ENCODE measurements at places on chromosomes 5 and 9.
A peak's percentile ranks its signal among the peaks of the same experiment; 100 is the strongest.

DNA sequence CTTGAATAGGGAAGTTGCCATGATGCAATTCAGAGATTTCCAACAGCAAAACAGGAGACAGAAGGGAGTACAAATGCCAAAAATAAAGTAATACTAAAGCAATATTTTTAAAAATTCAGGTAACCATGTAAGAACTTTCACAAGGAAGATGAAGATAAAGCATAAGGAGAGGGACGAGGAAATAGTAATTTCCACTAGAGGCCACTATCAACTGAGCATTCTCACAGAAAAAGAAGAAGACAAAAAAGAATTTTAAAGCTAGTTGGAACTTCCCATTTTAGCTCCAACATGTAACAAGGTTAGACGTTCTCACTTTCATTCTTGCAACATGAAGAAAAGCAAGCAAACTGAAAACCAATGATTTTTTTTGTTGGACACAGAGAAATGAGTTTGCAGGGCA, 779.9 kb upstream of the CDH6 start:
- DNase-seq: no peak

GRCh38 chr5:148785223-148785622, 41.2 kb upstream of the ADRB2 start:
- DNase-seq: no peak

GRCh38 chr5:53971131-53971530, 339.2 kb downstream of the ARL15 start:
- DNase-seq: no peak

DNA sequence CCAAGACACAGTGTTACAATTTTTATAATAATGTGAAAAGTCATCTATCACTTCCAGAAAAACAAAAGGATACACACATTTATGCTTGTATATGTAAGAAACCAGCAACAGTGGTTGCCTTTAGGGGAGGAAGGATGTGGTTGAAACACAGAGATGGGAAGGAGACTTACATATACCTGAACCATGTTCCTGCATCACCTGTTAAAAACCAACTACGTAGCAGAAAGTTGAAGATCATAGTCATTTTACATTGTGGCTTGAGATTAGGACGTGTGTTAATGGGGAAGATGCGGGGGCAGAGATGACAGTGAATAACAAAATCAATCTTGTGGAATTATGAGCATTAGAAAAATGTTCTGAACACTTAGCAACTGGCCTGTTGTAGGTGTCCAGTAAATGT, 307.3 kb downstream of the MLLT3 start:
- no peak for DNase-seq

- no peak for DNase-seq
These were observed 71.4 kb upstream of the FBXW11 start for GRCh38 chr5:172077664-172078425.

DNA sequence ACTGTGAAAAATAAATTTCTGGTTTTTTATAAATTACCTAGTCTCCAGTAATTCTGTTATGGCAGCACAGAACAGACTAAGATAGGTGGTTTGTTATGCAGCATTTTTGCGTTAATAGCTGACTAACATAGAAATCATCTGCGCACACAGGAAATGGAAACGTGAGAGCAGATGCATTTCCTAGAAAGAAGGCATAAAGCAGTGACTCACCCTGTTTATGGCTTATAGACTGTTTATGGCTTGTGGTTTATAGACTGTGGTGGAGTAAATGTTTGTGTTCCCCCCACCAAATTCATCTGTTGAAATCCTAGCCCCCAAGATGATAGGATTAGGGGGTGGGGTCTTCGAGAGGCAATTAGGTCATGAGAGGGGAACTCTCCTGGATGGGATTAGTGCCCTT, 18.3 kb upstream of the OSMR start:
- DNase-seq: no peak

- no peak for DNase-seq
These were observed 40.1 kb upstream of the TARS1 start for GRCh38 chr5:33400675-33401074.

DNA sequence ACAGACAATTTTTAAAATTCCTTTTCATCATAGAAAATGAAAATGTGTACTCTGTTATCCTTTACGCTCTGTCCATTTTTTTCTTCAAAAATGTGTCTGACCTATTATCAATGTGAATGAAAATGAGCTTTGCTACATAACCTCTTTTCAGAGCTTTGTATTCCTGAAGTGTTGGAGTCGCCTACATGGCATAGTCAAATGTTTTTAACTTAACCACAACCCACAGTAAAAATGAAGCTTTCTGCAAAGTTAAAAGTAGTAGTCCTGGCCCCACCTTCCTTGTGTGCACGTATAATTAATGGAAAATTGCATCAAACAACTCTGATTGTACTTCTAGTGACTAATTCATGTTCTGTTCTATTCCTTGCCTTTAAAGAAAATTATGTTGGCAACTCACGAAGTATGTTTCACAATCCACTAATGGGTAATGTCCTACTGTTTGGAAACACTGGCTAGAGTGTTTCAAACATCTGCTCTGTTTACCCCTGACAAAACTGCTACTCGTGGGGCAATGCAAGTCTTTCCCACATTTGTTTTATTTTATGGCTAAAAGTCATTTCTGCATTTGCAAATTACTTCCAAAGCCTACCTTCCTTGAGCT, 18.6 kb upstream of the PSAT1 start:
- DNase-seq: no peak

GRCh38 chr5:167870055-167870454, 421.4 kb upstream of the WWC1 start:
- no peak for DNase-seq

- no peak for DNase-seq
These were observed 15.5 kb upstream of the TARS1 start for GRCh38 chr5:33425314-33425713.

DNA sequence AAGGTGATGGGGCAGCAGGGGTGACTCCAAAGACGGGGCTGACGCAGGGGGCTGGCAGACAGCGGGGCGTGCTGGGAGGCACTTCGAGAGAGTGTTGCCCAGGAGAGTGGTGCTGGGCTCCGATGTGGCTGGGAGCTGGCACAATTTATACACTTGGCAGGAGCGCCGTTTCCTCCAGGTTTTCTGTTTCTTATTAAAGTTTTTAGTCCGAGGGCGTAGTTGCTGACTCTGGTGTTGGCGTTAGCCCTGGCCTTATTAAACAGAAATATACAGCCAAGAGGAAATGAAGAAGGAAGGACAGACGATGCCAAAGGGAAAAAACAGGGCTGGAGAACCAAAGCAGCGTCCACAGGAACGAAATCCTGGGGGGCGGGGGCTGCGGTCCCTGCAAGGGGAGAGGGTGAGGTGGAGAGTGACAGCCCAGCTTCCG, 139.6 kb upstream of the PHYKPL start:
- DNase-seq: no peak

DNA sequence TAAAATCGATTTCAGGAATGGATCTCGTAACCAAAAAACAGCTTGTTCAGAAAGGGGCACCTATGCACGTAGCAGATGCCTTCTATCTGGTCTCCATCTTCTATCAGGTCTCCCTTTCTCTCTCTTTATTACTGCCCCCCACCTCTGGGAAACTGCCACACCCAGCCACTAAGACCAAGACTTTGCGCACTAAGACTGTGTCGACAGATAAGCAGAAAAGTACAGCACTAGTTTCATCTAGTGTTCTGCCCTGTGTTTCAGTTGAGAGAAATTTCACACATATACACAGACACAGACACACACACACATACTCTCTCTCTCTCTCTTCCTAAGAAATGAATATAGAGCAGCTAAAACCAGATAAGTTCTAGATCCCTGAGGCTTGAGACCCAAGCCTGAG, 210.1 kb upstream of the MAP3K1 start:
- DNase-seq: no peak

DNA sequence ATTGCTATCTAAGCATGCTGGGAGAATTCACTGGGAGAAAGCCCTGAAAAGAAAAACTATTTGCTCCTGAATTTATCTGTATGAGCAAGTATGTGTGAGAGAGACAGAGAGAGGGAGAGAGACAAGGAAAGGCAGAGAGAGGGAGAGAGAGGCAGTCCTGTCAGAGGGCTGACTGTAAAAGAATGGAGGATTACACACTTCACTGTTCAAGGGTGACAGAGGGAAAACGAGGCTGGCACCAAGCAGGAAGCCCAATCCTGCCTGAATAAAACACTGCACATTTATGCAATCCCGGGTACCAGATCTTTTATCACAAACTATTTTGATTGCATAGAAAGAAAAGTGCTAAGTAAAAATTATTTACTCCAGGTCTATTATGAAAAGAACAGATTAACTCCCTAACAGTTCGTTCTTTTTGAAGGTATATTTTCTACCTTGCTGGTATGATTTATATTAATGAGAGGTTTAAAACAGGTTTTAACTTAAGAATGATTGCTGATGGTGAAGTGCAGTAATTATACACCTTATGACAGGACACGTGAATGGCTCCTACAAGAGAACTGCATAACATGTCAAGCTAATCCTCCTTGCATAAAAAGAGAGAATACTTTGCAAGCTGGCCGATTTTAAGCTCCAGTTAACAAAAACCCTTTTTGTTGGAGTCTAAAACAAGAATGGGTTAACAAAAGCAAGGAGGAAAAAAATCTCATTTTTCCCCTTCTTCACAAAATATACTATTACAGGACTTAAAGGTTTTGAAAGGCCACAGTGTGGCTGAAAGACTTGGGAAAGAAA, 82.5 kb downstream of the NFIB start:
- DNase-seq: no peak

DNA sequence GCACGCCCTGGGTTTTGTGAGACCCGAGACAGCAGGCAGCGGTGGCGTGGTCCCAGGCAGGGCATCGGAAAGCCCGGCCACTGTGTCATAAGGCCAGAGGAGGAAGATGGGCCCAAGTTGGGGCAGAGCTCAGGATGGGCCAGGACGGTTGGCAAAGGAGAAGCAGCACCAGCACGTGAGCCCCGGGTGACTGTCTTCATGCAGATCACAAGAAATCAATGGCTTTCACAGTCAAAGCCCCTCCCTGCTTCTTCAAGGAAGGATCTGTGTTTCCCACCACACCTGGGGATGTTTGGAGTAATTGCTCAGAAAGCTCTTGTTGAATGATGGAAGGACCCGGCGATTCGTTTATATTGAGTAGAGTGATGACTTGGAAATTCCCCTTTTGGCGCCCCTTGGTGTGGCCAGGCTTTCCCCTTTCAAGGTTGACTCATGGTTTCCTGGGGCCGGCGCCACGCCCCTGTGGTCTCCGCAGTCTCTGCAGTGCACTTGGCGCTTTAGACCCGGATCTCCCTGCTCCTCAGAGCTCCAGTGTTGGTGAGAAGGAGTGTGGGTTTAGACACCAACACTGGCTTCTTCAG, 52.1 kb downstream of the IL31RA start:
- peak; percentile 31 for DNase-seq

DNA sequence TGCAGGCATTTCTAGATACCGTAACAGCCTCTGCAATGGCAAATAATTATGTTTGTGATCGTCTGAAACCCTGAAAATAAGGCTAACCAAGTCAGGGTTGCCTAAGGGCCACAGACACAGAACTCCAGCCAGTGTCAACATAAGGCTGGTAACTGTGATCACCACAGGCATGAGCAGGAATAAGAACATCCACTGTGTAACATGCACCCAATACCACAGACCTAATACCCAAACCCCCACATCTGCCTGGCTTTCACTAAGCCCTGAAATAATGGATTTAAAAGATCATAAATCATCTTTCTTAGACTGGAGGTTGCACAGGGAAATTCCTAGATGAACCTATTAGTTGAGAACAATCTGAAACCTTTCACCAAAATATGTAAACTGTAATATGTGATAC, 394.5 kb downstream of the NFIB start:
- DNase-seq: no peak

GRCh38 chr5:143399616-143400540, 3.6 kb downstream of the NR3C1 start:
- no peak for DNase-seq

DNA sequence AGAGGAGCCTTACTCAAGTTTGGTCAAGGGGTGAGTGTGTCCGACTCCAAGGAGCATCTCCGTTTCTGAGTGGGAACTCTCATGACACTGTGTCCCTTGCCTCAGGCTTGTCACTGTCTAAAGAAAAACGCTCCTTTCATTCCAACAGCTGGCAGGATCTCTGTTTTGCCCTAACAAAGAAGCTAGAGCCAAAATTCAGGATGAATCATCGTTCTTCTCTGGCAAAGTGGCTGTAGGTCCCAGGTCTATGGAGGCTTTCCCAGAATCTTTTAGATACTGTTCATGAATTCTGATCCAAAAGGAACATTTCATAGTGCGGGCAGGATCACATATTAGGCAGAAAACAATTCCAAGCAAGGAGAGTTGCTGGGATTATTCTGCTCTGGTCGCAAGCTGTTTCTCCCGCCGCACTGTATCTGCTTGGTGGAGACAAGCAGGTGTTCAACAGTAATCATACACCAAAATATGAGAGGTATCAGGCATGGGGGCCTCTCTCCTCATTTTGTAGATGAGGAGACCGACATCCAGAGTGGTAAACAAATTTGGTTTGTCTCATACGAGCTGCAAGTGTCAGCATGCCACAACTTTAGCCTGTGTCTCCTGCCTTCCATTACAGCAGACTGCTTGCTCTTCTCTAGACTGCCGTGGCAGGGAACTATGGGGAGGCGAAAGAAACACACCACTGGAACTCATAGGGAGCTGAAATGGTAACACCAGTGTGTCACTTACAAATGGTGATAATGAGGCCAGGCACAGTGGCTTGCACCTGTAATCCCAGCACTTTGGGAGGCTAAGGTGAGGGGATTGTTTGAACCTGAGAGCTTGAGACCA, 72.6 kb downstream of the ENTREP1 start:
- DNase-seq: no peak

- DNase-seq: no peak
These were observed 123.4 kb downstream of the OLFM1 start for GRCh38 chr9:135210676-135211523.

DNA sequence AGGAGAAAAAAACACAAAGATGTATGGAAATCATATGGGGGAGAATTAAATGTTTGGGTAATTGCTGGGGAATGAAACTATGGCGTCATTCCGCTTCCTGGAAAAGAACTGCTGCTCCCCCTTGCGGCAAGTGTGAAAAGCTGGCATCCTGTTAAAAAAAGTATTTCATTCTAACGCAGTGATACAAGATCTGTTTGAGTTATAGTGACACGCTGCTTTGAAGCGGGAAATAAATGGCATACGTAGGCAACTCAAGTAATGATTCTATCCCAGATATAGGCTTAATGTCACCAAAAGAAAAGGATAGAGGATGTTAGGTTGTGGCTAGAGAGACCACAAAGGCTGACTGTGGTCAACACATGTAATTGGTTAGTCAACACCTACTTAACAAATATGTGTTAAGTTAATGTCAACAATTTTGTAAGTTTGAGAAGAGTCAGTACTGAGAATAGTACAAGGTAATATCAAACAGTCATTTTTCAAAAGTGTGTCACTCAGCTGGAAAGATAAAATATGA, 70.2 kb upstream of the ALDH1A1 start:
- peak; percentile 7 for DNase-seq

Data from activated T-helper 1 cell treated with Interleukin-2 at 50 U/mL for 16 hours (primary cell).